A673 (cell line): ENCODE measurements at places on chromosomes 2 and 18. TPM values are rescaled to one million over a fixed set of nuclear protein-coding genes. Genes with fewer than 3 reads are reported as not detected.

Gene MAP4K3
- 29.0 and 35.5 TPM in 2 replicates for total RNA-seq

Gene HADHA
- total RNA-seq, result 136 and 137 TPM in 2 replicates

Gene SPEG
- 8.4 and 15.7 TPM in 2 replicates for total RNA-seq

Gene ABCB11
- 0.07 TPM in 1 of 2 replicates, not detected in the other for total RNA-seq

Gene MEIS1
- total RNA-seq, result 89.4 and 103 TPM in 2 replicates

Gene C2orf78
- not detected in 2 replicates for total RNA-seq

Gene PRSS56
- total RNA-seq, result not detected in 2 replicates

Gene CTNNA2
- not detected in 2 replicates for total RNA-seq

Gene TTC39C
- 20.7 and 24.0 TPM in 2 replicates for total RNA-seq

Gene SRD5A2
- not detected in 2 replicates for total RNA-seq

Gene GCG
- not detected in 2 replicates for total RNA-seq

Gene ANKRD53
- 0.50 and 0.64 TPM in 2 replicates for total RNA-seq

- no peaks in the 10 kb centered on the region for H3K27me3 ChIP-seq
- H3K4me3 ChIP-seq, result no peak overlapping the region
- H3K36me3 ChIP-seq, result peaks cover 6% of the 10 kb centered on the region
Measured at GRCh38 chr18:9539938-9540337, 64.6 kb downstream of the RALBP1 start.

- DNase-seq, result no peak
- no peak overlapping the region for H3K4me3 ChIP-seq
- peaks cover 14% of the 10 kb centered on the region for H3K27me3 ChIP-seq
- H3K27ac ChIP-seq, result no peak overlapping the region
- H3K4me1 ChIP-seq, result no peaks in the 10 kb centered on the region
Measured at GRCh38 chr18:62618735-62619134, 95.9 kb downstream of the ZCCHC2 start.

- H3K36me3 ChIP-seq, result no peaks in the 10 kb centered on the region
- peaks cover 7% of the 10 kb centered on the region for H3K4me1 ChIP-seq
- H3K4me3 ChIP-seq, result no peak overlapping the region
- no peak overlapping the region for H3K27ac ChIP-seq
Measured at GRCh38 chr2:235352541-235352940, 141.3 kb upstream of the AGAP1 start.

DNA sequence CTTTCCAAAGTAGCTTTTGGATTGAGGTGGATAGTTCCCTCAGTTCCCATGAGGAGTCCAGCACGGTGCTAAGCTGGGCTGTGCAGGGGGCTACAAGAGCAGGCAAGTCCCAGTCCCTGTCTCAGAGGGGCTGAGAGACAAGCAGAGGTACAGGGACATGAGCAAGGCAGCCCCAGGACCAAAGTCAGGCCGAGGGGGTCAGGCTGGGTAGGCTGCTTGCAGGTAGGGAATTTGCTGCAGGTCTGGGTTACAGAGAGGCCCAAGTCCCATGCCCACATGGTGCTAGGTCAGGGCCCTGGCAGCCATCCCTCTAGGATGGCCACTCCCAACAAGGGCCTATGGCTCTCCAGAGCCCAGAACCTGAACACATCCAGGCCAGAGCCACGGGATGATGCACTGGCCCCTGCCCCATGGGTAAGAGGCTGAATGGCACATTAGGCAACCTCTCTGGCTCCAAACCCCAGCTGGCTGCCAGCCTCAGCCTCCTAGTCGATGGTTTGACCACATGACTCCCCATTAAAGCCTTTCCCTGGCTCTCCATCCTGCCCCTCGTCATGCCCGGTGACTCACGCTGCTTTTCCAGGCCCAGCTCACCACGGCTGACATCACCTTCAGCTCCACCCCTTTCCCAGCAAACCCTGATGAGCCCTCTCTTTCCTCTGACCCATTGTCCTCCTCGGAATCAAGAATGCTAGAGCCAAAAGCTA, 83.7 kb downstream of the SDC1 start:
- H3K4me3 ChIP-seq, result no peak overlapping the region
- no peaks in the 10 kb centered on the region for H3K4me1 ChIP-seq
- H3K36me3 ChIP-seq, result no peaks in the 10 kb centered on the region
- H3K27ac ChIP-seq, result no peak overlapping the region
- DNase-seq, result no peak

DNA sequence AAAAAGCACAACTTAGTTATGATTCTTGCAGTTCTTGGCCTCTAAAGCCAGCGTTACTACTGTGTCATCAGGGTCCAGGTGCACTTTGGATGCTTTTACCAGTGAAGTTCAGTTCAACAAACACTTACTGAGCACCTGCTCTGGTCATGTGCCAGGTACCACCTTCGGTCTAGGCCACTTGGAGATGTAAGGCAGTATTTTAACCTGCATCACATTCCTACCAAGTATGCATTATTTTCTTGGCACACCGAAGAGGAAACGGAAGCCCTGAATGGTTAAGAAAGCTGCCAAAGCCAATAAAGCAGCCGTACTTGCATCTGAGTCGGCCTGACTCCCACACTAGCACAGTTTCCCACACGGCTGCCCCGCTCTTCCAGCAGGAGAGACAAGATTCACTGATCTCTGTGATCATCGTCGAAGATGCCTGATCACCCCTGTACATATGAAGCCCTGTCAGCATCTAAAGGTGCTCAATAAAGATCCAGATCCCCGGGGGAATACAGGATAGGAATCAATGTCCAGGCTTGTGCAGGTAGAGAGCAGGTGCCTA, 427.1 kb downstream of the EIPR1 start:
- no peaks in the 10 kb centered on the region for H3K27me3 ChIP-seq
- H3K4me1 ChIP-seq, result no peaks in the 10 kb centered on the region
- no peak overlapping the region for H3K27ac ChIP-seq
- DNase-seq, result no peak
- H3K4me3 ChIP-seq, result no peak overlapping the region
- no peaks in the 10 kb centered on the region for H3K36me3 ChIP-seq

GRCh38 chr2:194464964-194465638, 1191.9 kb upstream of the SLC39A10 start:
- H3K27ac ChIP-seq, result no peak overlapping the region
- DNase-seq, result no peak
- no peaks in the 10 kb centered on the region for H3K4me1 ChIP-seq
- no peaks in the 10 kb centered on the region for H3K36me3 ChIP-seq
- no peaks in the 10 kb centered on the region for H3K27me3 ChIP-seq

DNA sequence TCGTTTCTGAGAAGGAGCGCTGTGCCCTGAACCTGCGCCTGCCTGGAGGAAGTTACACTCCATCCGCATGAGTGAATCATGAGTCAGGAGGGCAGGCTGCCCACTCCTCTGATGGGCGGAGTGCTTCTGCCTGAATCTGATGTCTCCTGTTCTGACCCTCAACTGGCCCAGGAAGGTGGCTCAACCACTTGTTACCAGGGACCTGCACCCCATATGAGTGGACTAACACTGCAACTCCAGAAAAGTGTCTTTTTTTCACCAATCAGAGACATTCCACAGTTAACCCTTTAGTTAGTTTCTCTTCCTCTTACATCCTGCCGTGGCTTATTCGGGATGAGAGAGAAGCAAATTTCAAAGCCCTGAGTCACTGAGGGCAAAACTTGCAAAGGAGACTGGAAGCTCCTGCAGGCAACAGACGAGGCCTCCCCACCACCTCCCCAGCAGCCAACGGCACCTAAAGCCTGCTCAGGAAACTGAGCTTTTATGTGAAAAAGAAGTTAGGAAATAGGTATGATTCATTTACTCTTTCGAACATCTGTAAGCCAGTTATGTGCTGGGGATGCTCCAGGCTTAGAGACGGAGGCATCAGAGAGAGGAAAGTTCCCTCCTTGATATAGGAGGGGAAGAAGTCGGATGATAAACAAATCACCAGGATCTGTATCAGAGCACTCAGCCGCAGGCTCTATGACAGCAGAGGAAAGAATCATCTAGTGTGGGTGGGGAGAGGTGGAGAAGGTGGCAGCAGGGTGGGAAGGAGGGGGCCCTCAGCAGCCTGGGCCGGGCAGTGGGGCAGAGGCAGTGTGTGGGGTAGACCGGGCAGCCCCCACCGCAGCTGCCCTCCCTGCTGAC, 30.9 kb downstream of the MBP start:
- no peak overlapping the region for H3K4me3 ChIP-seq
- peak overlapping the region; percentile 69 for H3K27ac ChIP-seq
- no peaks in the 10 kb centered on the region for H3K36me3 ChIP-seq
- no peaks in the 10 kb centered on the region for H3K27me3 ChIP-seq

DNA sequence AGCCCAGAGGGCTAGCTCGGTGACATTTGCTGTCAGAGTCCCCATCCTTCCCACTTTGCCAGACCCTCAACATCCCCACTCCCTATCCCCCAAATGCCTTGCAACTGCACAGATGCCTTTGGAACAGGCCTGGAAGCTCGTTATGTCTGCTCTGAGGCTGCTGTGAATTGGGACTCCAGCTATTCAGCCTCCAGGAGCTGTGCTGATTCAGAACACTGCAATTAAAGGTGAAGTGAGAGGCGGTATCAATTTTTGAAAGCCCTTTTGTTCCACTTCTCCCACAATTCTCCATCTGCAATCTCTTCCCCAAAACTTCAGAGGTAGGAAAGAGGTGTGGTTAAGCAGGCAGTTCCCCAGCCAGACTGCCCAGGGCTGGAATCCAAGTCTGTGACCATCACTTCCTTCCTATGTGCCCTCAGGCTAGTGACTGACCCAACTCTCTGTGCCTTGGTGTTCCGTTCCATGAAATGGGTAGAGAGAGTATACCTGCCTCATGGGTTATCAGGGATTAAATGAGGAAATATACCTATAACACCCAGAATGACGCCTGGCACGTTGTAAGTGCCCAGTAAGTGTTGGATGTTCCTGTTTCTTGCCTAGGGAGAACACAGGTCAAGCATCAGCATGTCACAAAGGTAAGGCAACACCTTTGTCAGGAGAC, 17.5 kb downstream of the NOSTRIN start:
- H3K27ac ChIP-seq, result no peak overlapping the region
- no peak overlapping the region for H3K4me3 ChIP-seq
- H3K27me3 ChIP-seq, result no peaks in the 10 kb centered on the region
- peaks cover 3% of the 10 kb centered on the region for H3K4me1 ChIP-seq

DNA sequence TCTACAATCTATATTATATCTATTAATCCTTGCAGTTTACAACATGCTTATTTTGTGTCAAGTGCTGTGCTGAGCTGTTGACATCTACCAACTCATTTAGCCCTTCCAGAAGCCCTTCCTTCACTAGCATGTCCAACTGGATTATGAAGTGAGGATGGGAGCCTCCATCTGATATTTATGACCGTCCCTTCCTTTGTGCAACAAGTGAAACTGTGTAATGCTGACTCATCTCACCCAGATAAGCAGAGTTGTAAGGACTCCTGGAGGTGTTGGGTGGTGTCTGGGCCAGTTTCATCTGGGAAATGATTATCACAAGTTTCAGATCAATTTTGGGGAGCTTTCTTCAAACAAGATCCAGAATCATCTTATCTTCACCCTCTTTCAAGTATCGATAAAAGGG, 156.6 kb upstream of the ETAA1 start:
- no peaks in the 10 kb centered on the region for H3K27me3 ChIP-seq
- H3K4me1 ChIP-seq, result peaks cover 29% of the 10 kb centered on the region
- H3K36me3 ChIP-seq, result no peaks in the 10 kb centered on the region
- no peak overlapping the region for H3K4me3 ChIP-seq
- peak; percentile 49 for DNase-seq

DNA sequence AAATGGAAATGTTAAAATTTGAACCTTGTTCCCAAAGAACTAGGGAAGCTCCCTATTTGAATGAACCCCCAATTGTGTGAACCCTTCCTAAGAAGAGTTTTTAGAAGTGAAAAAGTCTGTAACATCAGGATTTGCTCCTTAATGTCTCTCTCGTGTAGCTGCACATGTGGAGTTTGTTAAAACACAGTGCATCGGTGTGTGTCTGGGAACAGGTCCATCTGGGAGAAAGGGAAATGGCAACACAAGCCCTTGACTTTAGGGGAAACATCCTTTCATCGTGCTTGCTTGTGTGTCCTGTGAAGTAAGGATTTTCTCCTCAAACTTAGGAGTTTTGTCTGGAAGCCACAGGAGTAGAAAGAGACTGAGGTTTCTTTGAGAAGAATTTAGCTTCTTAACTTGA, 203.9 kb downstream of the PRKCE start:
- H3K4me3 ChIP-seq, result no peak overlapping the region
- peaks cover 4% of the 10 kb centered on the region for H3K4me1 ChIP-seq
- H3K27ac ChIP-seq, result no peak overlapping the region
- no peaks in the 10 kb centered on the region for H3K27me3 ChIP-seq
- DNase-seq, result no peak
- no peaks in the 10 kb centered on the region for H3K36me3 ChIP-seq

GRCh38 chr18:24043403-24043802, 28.8 kb downstream of the TTC39C start:
- peaks cover 12% of the 10 kb centered on the region for H3K4me1 ChIP-seq
- no peaks in the 10 kb centered on the region for H3K27me3 ChIP-seq

DNA sequence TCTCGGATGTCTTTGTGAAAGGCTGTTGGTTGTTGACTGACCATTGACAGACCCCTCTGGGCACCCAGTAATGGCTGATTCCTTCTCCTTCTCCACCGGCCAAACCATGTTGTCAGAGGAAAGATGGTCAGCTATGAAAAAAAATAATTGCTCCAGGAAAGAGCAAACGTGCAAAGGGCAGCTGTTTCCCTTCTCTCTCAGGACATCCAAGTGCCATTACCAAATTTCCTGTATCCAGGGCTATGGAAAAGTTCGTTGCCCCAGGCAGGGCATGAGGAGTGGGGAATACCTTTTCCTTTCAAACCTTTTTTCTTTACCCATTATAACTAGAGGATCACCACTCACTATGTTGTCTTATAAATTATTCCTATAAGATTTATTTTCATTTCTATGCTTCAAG, 321.5 kb upstream of the HNRNPA3 start:
- no peak overlapping the region for H3K27ac ChIP-seq
- H3K4me1 ChIP-seq, result no peaks in the 10 kb centered on the region
- DNase-seq, result no peak
- no peaks in the 10 kb centered on the region for H3K27me3 ChIP-seq

DNA sequence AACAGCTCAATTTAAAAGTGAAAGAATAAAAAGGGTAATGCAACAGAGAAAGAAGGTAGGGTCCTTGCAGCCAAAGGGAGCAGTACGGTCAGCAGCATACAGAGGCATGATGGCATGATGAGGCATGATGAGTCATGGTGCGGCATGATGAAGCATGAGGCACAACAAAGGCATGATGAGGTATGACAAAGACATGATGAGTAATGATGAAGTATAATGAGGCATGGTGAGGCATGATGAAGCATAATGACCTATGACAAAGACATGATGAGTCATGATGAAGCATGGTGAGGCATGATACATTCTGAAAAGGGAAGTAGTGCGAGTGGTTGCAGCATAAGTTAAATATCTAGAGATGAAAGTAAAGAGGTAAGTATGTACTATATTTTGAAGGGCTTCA, 673.2 kb downstream of the TMEM182 start:
- H3K27ac ChIP-seq, result no peak overlapping the region
- DNase-seq, result no peak
- no peaks in the 10 kb centered on the region for H3K27me3 ChIP-seq
- no peaks in the 10 kb centered on the region for H3K4me1 ChIP-seq

DNA sequence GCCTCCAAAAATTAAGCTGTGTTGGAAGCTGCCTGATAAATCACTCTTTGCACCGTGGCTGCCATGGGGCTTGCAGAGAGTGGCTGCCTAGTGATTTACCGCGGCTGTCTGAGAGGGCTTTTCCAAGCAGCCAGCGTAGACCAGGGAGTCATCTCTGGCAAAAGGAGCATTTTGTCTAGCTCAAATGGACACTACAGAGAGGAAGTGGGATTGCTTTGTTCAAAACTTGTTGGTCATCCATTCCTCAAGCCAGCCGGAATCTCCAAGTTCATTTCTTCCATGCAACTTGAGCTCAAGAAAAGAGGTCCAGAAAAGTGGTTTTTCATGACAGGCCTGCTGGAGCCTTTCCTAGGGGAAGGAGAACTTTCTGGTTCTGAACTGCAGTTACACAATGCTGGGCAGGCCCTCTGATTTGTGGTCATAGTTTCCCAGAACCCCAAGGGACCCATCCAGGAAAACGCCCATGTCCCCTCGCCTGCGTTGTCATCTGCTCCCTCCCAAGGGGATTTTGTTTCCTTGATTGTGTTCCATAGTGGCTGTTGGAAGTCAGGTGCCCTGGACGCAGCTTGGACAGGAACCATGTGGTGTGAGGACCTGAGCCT, 108.1 kb downstream of the TRIB2 start:
- H3K27ac ChIP-seq, result peak overlapping the region; percentile 17
- peaks cover 30% of the 10 kb centered on the region for H3K4me1 ChIP-seq
- no peak for DNase-seq
